ENCODE measurements at places on chromosomes 13 and 19.

- no peak for DNase-seq
Observed at GRCh38 chr13:36454121-36454520, 21.8 kb downstream of the CCNA1 start.

DNA sequence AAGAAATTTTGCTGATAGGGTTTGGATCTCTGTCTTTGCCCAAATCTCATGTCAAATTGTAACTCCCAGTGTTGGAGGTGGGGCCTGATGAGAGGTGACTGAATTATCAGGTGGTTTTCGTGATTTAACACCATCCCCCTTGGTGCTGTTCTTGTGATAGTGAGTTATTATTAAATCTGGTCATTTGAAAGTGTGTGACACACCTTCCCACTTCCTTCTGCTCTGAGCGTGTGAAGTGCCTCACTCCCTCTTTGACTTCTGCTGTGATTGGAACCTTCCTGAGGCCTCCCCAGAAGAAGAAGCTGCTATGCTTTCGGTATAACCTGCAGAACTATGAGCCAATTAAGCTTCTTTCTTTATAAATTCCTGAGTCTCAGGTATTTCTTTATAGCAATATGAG, 632.0 kb downstream of the SLITRK5 start:
- DNase-seq, result no peak

GRCh38 chr13:111395511-111396393, 75.3 kb downstream of the TEX29 start:
- no peak for DNase-seq

GRCh38 chr19:39555883-39556282, 15.9 kb upstream of the EID2 start:
- no peak for DNase-seq

GRCh38 chr19:35216016-35216832, 12.3 kb downstream of the FAM187B start:
- DNase-seq, result no peak

- no peak for DNase-seq
Observed at GRCh38 chr19:34504273-34504808, 22.8 kb downstream of the WTIP start.

DNA sequence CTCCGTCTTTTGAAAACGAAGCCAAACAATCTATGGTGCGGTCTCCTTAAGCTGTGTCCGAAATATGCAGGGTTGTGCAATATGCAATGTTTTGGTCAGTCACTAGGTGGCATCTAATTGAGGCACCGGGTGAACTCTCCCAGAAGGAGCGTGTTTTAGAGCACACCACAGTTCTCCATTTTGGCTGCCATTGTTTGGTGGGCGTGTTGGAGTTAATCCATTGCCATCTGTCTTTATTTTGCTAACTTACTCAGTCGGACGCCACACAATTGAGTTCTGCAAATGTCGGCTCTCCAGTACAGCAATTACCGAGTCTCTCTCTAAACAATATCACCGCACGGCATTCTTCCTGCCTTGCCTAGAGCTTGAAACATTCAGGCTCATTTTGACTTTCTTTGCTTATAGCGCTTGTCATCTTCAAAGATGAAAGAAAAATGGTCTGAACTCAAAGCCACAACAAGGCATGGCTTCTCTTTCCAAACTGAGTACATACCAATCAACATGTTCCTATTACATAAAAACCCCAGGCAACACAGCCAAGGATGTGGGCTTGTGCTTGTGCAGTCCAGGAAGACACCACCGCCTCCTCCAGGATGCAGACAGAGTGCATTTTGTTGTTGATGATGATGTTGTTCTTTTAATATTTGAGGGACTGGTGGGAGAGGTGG, 182.0 kb upstream of the SERP2 start:
- peak; percentile 1 for DNase-seq

- DNase-seq, result no peak
Observed at GRCh38 chr13:44132710-44133109, 240.9 kb upstream of the SERP2 start.

GRCh38 chr19:44111910-44112463, 1.2 kb upstream of the ZNF225 start:
- no peak for DNase-seq

GRCh38 chr13:43220873-43221595, 197.6 kb downstream of the DNAJC15 start:
- DNase-seq, result no peak

- DNase-seq, result no peak
Observed at GRCh38 chr13:75411924-75412537, 69.9 kb downstream of the TBC1D4 start.

DNA sequence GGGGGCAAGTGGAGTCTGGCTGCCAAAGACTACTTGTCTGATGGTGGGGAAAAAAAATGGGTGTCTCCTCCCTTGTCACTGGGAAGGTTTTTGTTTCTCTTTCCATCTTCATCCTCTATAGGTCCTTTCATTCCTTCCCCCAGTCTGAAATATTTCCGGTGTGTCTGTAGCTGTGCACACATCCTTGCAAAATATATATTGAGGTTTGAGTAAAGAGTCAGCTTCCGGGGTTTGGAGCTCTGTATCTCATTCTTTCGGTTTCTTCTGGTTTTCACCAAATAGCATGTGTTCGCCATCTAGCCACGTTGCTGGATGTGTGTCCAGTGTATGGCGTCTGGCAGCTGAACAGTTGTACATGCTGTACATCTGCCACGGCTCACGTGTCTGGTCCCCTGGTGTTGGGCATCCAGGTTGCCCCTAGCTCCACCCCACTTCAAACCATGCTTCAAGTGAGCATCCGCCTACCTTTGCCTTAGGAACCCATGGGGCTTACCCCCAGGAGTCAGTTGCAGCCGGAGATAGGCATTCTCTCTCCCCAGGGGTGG, 142.2 kb downstream of the SIPA1L3 start:
- peak; percentile 19 for DNase-seq

DNA sequence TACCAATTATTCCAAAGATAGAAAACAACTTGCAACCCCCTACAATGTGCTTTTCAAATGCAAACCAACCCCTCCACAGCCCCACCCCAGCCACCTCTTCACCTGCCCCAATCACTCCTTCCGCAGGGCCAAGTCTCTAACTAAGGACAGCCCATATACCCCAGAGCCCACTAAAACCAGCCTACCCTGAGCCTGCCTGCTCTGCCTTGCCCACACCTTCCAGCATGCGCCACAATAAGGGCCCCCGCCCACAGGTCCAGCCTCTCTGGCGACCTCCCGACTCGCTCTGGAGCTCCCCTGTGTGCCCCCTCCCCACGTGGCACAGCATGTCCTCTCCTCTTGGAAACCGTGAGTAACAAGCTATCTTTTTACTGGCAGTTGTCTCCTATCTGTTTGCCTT, 42.8 kb upstream of the MEDAG start:
- DNase-seq, result no peak

- DNase-seq, result peak; percentile 91
Observed at GRCh38 chr19:45692187-45693105, at the start of gene QPCTL. Gene QPCTL (plus strand): TSS chr19:45692666. CDS start chr19:45692704, 38 bp downstream.

GRCh38 chr19:4707956-4708650, 15.5 kb downstream of the DPP9 start:
- no peak for DNase-seq

- DNase-seq, result no peak
Observed at GRCh38 chr13:20519875-20520274, 5.8 kb downstream of the CRYL1 start.

DNA sequence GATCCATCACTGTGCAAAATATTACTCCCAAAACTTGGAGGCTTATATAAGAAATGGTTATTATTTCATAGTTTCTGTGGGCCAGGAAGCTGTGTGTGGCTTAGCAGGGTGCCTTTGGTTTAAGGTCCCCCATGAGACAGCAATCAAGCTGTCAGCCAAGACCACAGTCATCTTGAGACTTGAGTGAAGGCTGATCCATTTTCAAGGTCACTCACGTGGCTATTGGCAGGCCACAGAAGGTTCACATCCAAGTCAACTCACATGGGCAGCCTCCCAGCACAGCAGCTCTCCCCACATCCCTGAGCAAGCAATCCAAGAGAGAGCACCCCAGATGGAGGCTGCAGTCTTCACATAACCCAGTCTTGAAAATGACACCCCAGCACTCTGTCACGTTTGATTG, 537.4 kb downstream of the MYO16 start:
- no peak for DNase-seq

GRCh38 chr19:20278342-20278741, 111.3 kb downstream of the ZNF486 start:
- no peak for DNase-seq
